Central memory CD4-positive, alpha-beta T cell (primary cell): ENCODE measurements at places on chromosomes 5 and 9.

DNA sequence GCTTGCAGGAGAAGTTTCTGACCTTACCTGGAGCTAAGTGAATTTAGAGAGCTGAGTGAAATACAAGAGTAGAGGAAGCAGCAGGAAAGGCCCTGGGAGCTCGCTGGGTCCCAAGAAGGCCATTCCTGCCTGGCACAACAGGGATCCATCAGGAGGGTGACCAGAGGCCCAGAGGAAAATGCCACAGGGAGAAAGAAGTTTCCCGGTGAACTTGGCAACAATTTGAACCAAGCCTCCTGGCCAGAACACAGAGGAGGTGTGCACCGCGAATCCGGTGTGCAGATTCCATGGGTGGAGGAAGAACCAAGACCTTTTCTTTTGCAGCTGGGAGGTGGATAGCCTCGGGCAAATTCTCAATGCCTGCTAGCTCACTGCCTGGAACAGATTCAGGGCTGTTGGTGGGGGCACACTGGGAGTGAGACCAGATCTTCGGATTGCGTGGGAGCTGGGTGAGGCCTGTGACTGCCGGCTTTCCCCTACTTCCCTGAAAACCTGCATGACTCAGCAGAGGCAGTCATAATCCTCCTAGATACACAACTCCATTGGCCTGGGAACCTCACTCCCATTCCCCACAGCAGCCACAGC lies 1850.9 kb upstream of the NUDT12 start:
- no peak for DNase-seq

- no peak for DNase-seq
Observed at GRCh38 chr5:8005416-8005815, 136.5 kb downstream of the MTRR start.

- DNase-seq = no peak
Observed at GRCh38 chr5:112584781-112585180, 152.9 kb upstream of the APC start.

- no peak for DNase-seq
Observed at GRCh38 chr9:107952773-107953172, 463.2 kb upstream of the KLF4 start.

GRCh38 chr9:114906922-114907571 lies 23.3 kb downstream of the TNFSF8 start:
- no peak for DNase-seq
